ENCODE measurements at places on chromosomes 13 and 19.

DNA sequence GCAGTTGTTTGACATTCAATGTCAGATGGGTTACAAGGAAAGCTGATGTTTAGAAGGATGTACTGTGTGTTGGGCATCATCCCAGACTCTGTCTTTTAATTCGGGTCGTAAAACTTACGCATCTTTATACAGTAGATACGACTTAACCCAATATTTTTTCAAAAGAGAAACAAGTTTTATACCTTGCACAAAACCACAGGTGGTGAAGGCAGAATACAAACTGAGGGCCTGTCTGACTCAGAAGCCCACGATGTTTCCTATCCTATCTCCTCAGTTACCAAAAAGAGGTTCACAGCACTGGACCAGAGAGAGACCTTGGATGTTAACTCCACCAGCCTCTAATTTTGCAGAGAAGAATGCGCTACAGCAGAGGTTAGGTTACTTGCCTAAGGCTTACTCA lies 477.0 kb downstream of the FOXO1 start:
- DNase-seq, result peak; percentile 34

- DNase-seq, result no peak
These were observed 239.6 kb downstream of the TSHZ3 start for GRCh38 chr19:31109636-31110035.

- DNase-seq, result peak; percentile 88
These were observed 2.5 kb downstream of the LYL1 start for GRCh38 chr19:13100031-13100588.

GRCh38 chr19:918481-919198 lies 1.5 kb downstream of the KISS1R start:
- no peak for DNase-seq

DNA sequence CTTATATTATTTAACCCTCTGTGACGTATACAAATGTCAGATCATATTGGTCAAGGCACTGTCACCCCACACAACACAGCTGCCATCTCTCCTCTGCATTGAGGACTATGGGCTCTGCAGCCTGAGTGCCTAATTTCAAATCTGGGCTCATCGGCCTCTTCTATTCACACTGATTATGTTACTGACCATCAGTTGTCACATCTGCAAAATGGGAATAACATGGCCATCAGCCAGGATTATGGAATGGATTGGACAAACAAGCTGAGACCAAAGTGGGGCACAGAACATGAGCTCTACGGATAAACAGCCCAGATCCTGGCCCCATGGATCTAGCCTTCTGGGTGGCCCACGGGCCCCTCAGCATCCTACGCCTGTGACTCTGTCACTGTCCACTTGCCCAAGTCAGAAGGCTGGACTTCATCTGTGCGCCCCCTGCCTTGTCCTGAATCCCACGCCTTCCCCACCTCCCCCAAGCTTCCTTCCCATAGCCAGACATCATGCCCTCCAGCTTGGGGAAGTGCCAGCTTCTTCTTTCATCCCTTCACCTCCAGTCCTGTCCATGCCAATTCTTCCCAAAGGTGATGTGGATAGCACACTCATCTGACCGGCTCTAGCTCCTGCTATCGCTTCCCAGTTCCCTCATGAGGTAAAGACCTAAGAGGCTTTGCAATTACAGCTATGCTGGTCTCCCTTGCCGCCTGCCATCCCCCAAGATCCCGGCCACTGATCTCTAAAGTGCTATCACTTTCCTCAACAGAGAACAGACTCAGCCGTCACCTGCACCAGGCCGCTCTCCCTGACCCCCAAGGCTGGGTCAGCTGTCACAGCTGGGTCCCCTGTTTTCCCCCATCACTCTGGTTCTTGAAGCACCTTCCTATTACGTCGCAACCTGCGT lies 872 bp downstream of the FARSA start:
- DNase-seq, result no peak

DNA sequence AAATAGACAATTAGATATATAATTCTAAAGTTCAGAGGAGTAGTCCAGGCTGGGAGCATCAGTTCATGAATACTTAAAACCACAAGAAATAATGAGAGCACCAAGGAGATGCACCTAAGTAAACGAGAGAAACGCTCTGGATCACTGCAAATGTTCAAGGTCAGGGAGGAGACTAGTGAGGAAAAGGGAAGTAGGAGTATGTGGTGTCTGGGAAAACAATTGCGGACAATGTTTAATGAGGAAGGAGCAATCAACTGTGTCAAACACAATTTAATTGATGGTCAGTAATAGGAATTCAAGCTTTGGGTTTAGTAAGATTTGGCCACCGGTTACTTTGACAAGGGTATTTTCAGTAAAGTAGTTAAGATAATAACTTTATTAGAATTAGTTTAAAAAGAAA lies 652.2 kb downstream of the DACH1 start:
- DNase-seq, result no peak
